ENCODE measurements at places on chromosomes 3 and 15. TPM values are rescaled to one million over a fixed set of nuclear protein-coding genes. Genes with fewer than 3 reads are reported as not detected.

The VGLL3 gene
- 34.7 TPM for total RNA-seq

The FSIP1 gene
- total RNA-seq = 0.83 TPM

The THRB gene
- 31.5 TPM for total RNA-seq

The ATP13A5 gene
- total RNA-seq = not detected

The STIMATE gene
- 13.2 TPM for total RNA-seq

The CCR3 gene
- not detected for total RNA-seq

The ZNF660 gene
- 2.6 TPM for total RNA-seq

The SNTN gene
- total RNA-seq = not detected

The MST1R gene
- 1.7 TPM for total RNA-seq

The CERS3 gene
- not detected for total RNA-seq

The RLBP1 gene
- 0.13 TPM for total RNA-seq

The SNAP23 gene
- total RNA-seq = 76.2 TPM

The SST gene
- 1.8 TPM for total RNA-seq

The ABHD17C gene
- total RNA-seq = 3.7 TPM

The PLA1A gene
- 1.5 TPM for total RNA-seq

The AP3B2 gene
- total RNA-seq = 2.1 TPM

The GHSR gene
- not detected for total RNA-seq

The LIPC gene
- total RNA-seq = 0.06 TPM

The KATNBL1 gene
- 33.9 TPM for total RNA-seq

The IL20RB gene
- 1.3 TPM for total RNA-seq

The SERINC4 gene
- total RNA-seq = not detected

All from esophagus muscularis mucosa (tissue), 4 donors.